ENCODE measurements at places on chromosomes 3 and 15. TPM values are rescaled to one million over a fixed set of nuclear protein-coding genes. Genes with fewer than 3 reads are reported as not detected.

FRMD5 gene
- not detected for total RNA-seq

ROPN1 gene
- total RNA-seq = not detected

COL6A5 gene
- total RNA-seq = not detected

LSMEM2 gene
- total RNA-seq = not detected

NLGN1 gene
- 16.5 TPM for total RNA-seq

CD80 gene
- total RNA-seq = 4.4 TPM
